Stimulated activated CD4-positive, alpha-beta T cell treated with anti-CD3 and anti-CD28 coated beads, Interleukin-4, amount 100 ng/mL, for 1 hour (primary cell): ENCODE measurements at places on chromosomes 5 and 9.

GRCh38 chr9:13800776-13801175 is 513.2 kb downstream of the NFIB start:
- no peak for DNase-seq

DNA sequence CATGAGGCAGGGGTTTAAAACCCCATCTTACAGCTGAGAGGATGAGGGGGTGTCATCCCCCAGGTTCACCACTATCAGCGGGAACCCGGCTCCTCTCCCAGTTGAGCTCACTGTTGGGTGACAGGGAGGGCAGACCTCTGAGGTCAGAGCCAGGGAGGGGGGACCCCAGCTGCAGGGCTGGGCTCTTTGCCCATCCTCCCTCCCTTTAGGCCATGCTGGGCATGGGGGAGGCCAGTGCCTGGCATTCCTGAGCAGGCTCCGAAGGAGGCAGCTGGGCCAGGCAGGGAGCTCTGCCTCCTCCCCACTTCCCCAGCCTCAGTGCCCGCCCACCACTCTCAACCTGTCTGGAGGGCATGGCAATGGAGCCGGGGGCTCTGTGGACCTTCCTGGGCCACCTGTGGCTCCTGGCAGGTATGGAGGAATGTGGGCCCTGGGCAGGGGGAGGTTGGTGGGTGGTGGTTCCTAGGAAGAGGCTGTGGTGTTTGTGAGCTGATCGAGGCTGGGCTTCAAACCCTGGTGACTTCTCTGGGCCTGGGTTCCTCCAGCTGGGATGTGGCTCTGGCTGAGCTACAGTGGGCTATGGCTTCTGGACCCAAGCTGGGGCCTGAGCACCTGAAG is 12.6 kb downstream of the CRB2 start:
- DNase-seq, result no peak

GRCh38 chr9:110095161-110095595 is 112.8 kb downstream of the C9orf152 start:
- DNase-seq, result no peak

DNA sequence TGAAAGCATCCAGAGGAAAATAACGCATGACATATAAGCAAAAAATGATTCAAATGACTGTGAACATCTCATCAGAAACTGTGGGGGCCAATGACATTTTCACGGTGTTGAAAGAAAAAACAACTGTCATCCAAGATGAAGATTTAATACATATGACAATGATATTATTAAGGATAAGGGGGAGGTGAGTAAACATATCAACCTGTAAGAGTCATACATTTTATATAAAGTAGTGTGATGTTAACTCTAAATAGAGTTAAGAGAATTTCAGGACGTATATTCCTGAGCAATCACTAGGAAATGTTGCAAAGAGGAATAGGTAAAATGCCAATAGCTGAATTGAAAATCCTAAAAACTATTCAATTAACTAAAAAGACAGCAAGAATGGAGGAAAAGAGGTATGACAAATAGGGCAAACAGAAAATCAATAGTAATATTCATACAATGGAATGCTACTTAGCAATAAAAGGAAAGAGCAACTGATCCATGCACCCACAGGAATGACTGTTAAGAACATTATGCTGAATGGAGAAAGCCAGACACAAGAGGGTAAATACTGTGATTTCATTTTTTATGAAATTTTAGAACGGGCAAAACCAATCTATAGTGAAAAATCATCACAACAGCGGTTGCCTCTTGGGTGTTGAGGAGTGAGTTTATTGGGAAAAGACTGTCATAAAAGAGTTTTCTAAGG is 92.4 kb upstream of the JAK2 start:
- DNase-seq, result no peak

DNA sequence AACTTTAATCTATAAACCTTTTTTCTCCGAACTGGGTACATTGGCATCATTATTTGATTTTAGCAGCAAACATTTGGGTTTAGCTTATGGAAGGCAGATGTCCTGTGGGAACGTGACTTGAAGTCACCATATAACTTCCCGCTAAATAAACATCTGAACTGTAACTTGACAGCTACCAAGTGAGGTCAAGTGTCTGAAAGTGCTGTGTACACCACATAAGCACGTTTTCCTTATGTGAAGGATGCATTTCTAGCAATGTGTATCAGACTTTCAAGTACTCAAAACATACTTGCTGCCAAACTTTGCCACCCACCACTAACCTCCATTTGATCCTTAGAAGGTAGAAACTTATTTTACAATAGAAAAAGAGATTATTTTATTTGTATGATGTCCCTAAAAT is 35.7 kb downstream of the SLC1A3 start:
- no peak for DNase-seq

GRCh38 chr9:134224127-134224526 is 59.8 kb upstream of the RNU6ATAC start:
- no peak for DNase-seq

GRCh38 chr5:133814152-133814551 is 154.3 kb downstream of the C5orf15 start:
- DNase-seq, result no peak

GRCh38 chr9:136355616-136356557 is 7.7 kb downstream of the DNLZ start:
- no peak for DNase-seq

GRCh38 chr9:132192728-132193127 is 30.9 kb downstream of the NTNG2 start:
- no peak for DNase-seq

GRCh38 chr9:130994135-130995085 is 14.6 kb upstream of the LAMC3 start:
- no peak for DNase-seq

DNA sequence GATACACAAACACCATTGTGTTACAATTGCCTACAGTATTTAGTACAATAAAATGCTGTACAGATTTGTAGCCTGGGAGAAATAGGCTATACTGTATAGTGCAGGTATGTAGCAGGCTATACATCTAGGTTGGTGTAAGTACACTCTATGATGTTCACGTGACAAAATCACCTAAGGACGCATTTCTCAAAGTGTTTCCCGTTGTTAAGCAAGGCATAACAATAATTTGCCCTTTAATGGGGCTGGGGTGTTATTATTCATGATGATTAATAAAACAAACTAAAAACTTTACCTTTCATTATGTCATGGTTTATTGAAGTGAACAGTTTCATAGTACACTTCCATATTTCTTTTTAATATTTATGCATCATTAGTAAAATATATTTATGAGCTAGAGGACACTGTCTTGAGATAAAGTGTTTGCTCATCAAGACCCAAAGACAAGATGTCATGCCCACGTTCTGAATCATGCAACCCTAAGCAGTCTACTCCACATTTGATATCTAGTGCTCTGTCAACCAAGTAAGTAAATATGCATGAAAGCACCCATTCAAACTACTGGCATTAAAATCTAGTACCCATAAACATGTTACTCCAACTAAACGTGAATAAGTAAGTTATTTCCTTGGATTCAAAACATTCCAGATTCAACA is 220.5 kb downstream of the NR2F1-AS1 start:
- no peak for DNase-seq

DNA sequence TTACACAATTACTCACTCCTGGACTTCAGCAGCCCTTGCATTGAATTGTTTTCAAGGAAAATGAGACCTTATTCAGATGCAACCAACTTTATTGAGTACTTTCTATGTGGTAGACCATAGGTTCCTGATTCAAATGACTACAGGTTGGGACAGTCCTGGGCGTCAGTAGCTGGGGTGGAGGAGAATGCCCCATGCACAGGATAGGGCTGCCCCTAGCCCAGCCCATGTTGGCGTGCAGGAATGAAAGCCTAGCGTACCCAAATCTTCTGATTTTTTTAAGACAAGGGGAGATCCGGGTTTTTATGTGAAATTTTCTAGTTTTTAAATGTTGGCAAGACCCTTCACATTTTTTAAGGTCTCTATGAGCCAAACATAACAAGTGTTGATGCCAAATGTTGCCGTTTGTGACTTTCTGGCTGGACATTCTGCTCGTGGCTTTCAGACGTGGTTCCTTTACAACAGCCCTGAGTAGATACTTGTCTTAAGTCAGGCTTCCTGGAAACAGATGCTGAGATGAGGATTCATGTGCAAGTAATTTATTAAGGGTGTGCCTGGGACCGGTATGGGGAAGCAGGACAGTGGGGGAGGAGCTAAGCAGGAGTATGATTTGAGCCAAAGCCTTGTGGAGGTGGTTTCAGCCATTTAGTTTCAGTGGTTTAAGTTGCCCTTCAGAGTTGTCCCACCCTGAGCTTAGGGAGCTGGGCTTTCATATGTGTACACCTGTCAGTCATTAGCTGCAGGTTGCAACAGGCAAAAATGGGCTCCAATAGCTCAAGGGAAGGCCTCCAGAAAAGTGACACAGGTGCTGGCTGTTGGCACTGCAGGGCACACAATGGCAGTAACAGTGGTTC is 154.1 kb downstream of the NTRK2 start:
- no peak for DNase-seq
